ENCODE measurements at places on chromosomes 2 and 18.

DNA sequence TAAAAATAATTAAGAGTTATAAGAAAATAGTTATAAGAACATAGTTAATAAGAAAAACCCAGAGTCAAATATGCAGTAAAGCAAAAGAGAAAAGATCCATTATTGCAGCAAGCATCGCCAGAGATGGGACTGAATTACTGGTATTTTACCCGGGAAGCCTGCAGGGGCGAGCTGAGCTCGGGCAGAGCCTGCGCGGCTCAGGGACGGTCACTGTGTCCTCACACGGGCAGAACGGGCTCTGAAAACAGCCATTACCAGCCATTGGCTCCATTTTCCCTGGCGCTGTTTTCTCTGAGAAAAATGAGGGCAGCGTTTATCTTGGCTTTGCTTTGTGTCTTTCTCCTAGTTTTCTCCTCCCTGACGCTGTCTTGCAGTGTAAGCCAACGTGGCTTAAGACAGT lies 95.3 kb upstream of the ALKAL2 start:
- DNase-seq: no peak

DNA sequence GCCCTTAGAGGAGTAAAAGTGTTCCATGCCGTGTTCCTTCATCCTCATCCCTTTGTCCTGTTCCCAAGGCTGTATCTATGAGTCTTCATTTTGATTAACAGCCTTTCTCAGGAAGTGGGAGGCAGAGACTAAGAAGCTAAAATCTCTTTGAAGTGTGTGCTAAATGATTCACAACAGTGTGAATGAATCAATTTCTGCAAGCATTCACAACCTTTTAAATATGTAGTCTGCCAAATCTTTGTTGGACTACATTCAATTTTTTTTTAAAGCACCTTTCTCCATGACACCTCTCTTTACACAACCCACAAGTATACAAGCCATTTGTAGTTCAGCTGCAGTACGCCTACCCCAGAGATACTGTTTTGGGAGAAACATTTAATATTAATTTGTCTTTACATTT lies 408.6 kb upstream of the FANCL start:
- no peak for DNase-seq

DNA sequence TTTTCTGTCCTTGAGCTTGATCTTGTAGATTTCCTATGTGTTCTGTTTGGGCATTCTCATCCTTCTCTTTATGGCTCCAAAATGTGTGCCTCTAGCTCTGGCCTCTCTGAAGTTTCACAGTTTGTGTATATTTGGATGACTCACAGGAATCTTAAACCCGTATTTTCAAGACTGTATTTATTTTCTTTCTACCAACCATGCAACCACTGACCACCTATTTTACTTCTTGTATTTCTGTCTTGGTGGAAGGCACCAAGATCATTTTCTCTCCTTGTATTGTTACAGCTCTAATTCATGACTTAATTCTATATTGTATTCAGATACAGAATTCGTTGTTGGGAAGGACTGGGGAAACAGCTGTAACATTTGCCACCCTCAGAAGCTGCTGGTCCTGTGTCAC lies 39.5 kb downstream of the ACSL3 start:
- DNase-seq: no peak

- no peak for DNase-seq
Observed at GRCh38 chr2:85504778-85505261, 34.1 kb upstream of the MAT2A start.

DNA sequence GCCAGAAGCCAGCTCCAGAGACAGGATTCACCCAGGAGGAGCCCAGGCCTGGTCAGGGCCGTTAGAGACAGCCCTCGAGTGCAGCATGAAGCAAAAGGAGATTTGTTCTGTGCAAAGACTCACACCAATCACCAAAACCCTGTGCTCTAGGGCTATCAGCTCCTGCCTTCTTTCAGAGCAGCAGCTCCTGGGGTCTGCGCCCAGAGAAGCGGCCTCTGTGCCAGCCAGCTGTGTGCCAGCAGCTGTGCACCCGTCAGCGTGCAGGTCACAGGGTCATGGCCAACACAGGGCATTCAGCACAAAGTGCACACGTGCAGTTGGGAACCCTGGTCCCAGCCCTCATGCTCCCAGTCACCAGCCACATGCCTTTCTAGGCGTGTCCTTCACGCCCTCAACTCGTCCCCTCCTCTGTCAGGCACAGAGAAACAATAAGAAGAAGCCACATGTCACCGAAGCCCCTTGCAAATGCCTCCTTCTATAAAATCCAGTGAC lies 49.3 kb downstream of the ZNF516 start:
- DNase-seq: no peak

- DNase-seq: no peak
Observed at GRCh38 chr2:226124548-226125011, 675.0 kb downstream of the IRS1 start.

DNA sequence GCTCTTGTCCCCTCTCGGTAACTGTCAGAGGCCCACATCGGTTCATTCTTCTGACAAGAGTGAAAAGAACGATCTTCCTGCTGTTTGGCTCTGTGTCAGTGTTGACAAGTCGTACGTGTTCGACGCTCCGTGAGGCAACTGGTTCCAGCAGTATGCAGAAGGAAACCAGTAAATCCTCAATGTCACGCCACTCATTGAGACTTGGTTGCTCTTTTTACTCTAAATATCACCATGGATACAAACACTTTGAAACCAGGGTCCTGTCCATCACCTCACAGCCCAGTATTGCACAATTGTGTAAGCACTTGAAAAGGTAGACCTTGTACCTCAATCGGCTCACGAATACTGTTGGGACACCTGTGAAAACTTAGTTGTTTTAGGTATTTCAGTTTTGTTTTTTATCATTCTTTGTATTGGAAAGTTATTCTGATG lies 136.4 kb downstream of the ZNF407 start:
- DNase-seq: no peak

GRCh38 chr2:31037058-31037457 lies 101.2 kb downstream of the GALNT14 start:
- no peak for DNase-seq

- no peak for DNase-seq
Observed at GRCh38 chr18:56127322-56128099, 510.9 kb downstream of the TXNL1 start.

DNA sequence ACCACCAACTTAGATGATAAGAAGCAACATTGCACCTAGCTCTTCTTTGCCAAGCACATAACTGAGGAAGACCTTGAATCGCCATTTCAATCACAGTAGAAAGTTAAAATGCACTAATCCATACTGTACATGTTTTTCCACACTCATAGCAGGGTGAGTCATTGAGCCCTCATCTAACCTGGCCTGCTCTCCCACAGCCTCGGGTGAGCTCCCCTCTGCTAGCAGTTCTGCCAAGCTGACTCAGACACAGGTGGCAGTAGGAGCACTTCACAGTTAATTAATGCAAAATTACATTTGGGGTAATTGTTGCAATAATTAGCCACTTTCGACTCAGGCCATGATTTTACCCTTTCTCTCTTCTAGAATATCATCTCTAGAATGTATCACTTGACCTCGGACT lies 1632.8 kb upstream of the CELF4 start:
- DNase-seq: no peak

DNA sequence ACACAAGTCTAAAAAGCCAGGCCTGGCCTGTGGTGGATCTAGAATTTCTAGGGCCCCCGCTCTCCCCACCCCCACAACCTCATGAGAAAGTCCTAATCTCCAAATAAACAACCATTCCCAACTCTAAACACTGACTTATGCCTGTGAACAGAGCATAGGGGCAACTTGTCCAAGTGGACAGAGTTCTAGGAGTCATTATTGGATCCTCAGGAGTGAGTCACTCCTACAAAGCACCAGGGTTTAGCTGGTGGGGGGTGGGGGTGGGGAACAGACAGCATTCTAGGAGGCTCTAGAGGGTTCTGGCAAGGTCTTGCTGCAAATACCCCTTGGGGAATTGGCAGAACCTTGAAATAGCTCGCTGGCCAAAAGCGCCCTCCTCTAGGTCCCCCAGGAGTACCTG lies 83.3 kb downstream of the ZCCHC2 start:
- DNase-seq: no peak

DNA sequence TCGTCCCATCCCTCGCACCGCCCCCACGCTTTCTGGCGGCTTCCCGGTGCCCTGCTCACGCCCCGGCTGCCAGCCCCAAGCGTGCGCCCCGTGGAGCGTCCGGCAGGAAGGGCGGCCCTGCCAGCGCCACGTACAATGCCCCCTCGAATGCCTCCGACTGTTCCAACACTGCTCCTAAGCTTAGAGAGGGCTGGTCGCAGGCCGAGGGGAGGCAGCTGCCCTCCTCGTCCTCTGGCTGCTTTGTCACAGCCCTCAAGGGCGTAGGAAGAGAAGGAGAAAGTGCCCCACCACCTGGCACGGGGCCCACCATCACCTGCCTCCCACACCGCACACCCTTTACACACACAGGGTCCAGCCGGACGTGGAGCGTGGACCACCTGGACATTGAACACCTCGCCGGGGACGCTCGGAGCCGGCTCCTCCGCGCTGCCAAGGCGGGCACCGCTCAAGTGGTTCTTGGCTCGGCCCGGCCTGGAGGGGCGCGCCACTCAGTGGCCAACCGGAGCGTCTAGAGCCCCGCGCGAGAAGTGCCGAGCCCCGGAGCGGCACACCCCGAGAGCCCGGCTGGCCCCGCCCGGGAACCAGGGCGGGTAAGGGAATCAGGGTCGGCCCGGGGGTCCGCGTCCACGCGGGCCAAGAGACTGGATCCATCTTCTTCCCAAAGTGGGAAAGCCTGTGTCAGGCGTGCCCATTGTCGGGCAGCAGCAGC lies 830 bp downstream of the DNER start:
- DNase-seq: no peak

DNA sequence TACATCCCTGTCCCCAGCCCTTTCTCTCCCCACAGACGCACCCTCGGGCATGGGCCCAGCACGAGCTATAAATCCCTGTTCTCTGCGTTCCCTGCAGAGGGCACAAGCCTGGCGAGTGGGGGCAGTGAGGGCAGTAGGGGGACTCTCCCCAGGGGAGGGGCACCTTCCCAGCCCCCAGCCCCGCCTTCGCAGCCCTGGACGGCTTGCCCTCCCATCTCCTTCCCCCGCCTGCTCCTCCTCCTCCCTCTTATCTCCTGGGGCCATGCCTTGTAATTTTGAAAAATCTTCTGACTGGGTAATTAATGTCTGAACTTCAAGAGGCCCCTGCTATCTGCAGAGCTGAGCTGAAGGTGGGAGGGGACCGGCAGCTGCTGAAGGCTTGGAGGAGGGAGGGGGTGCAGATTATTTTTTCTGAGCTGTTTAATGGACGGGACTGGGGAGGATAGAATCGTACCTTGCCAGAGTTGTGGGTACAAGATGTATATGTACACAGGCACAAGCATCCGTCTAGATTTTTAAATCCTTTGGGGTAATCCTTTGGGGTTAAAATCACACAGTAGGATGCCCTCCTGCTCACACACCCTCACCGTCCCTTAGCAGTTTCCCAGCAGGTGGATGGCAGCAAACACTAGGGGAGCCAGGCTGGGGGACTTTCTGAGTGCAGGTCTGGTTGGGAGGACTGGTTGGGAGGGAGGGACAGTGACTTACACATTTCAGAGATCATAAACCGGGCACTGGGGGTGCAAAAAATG lies 121.9 kb downstream of the SMAD7 start:
- DNase-seq: no peak

- no peak for DNase-seq
Observed at GRCh38 chr2:119545754-119546446, 1.7 kb downstream of the CFAP221 start.

GRCh38 chr2:182366628-182367027 lies 60.2 kb downstream of the PDE1A start:
- DNase-seq: no peak

DNA sequence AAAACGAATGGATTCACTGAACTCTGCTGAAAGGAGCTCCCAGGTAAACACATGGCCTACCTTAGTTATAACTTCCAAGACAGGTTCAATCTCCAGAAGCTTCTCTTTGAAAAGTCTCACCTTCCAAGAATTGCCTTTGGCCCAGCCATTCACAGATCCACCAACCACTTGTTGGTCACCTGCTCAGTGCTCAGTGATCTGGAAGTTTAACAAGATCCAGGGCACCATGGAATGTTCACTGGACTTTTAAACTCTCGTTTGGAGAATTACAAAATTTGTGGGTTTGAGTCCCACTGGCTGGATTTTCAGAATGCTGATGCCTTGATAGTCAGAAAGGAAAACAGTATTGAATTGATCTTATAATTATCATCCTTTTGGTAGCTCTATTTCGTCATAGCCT lies 9.4 kb downstream of the GPR39 start:
- no peak for DNase-seq

DNA sequence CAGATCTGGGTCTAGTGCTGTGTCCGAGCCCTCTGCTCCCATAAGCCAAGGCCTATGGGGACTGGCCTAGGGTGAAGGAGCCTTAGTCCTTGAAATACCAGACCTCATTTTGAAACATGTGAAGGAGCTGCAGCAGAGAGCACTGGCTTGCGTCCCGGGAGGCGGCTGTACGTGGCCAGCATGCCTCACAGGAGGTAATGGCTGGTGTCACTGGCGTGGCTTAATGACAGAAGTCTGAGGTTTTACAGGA lies 72.7 kb upstream of the OTOS start:
- DNase-seq: no peak

- no peak for DNase-seq
Observed at GRCh38 chr2:39359453-39360038, 77.5 kb downstream of the MAP4K3 start.

DNA sequence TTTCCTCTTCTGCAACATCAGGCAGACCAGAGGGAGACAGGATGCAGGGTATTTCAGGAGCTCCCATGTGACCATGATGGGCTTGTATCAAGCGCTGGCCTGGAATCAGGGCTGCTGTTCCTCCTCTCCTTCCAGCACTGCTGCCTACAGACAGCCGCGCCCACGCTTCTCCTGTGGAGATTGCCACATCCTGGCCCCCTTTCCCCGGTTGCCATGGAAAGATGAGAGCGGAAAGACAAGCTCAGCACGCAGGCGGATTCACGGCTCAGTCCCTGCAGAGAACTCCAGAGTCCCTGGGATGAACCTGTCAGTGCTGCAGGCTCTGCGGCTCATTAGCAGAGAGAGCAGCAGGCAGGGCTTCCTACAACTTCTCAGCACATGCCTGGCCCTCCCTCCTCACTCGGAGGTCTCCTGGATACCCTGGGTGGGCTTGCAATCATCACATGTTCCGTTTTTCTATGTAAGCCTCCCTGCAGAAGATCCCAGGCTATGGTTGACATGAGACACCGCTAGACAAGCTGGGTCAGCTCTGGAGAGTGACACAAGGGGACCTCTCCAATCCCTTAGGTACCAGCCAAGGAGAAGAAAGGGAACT lies 497.8 kb upstream of the MYT1L start:
- DNase-seq: no peak

DNA sequence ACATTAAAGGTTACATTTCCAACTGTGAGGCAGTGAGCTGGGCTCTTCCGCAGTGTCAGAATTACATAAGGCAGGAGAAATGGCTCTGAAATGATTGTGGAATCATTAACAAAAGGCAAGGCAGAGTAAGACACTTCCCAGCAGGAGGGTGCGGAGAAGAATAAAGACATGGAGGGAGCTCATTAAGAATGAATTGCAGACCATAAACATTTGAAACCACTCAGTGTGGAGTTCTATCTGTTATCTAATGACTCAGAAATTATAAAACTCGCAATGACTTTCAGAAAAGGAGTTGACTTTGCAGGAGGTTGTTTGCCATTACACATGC lies 77.0 kb downstream of the SMIM21 start:
- DNase-seq: no peak

GRCh38 chr18:63422864-63423304 lies 608 bp upstream of the VPS4B start:
- DNase-seq: no peak

- DNase-seq: no peak
Observed at GRCh38 chr2:60453301-60453700, 100.2 kb downstream of the BCL11A start.

Measured in GM12864 (cell line).